ENCODE measurements at places on chromosomes 2 and 18.

- no peak for DNase-seq
Observed at GRCh38 chr2:224022486-224022885, 16.6 kb downstream of the SERPINE2 start.

- no peak for DNase-seq
Observed at GRCh38 chr18:54561706-54562267, 29.3 kb upstream of the DYNAP start.

DNA sequence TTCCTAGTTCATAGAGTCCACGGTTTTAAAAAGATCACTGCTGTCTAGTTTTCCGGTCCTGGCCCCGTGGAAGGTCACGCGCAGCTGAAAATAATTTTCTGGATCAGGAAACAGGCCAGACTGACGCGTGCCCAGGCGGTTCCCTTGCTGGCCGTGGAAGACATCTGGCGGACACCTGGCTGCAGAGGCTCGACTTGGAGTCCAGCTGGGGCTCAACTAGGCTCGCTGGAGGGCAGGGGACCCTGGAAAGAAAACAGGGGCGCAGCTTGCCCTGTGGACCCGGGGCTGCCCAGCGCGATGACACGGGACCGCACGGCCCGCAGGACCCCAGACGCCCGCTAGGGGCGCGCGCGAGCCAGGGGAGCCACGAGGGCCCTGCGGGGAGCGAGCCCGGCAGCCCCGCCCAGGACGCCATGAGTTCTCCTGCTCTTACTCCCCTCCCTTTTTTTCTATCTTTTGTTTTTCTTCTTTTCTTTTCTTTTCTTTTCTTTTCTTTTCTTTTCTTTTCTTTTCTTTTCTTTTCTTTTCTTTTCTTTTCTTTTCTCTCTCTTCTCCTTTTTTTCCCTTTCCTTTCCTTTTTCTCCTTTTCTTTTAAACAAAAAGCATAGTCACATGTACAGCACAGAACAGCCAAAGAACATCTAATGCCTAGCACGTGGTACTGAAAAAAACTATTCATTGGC is 43.2 kb upstream of the UBE2F start:
- peak; percentile 46 for DNase-seq

- DNase-seq: no peak
Observed at GRCh38 chr2:196927376-196928225, 1.1 kb upstream of the PGAP1 start.

DNA sequence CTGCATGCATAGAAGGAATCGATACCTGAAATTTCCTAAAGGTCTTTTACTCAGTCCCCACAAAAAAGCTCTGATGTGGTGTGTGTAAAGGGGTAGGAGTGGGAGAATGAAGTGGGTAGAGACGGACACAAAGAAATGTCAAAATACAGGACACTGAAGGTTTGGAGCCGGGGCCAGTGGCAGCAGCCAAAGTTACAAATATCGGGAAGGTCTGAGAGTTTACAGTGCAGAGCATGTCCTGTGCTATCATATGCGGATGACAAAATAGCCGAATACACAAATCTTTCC is 89.9 kb upstream of the STON1 start:
- no peak for DNase-seq

- no peak for DNase-seq
Observed at GRCh38 chr2:187250137-187250536, 197.9 kb downstream of the CALCRL start.

DNA sequence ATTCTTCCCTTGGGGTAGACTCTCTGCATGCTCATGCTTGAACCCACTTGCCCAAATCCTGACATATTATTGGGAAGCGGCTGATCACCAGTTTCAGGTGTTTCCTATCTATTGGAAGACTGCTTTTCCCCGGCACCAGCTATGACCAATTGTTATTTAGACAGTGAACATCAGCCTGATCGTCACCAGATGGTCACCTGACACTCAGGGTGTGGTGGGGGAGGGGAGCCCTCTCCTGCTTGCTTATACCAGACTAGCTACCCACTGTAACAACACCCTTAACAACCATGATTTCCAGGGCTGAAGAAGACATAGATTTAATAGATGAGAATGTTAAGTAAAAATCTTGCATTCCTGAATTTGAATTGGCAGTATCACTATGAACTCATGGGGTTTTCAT is 44.3 kb downstream of the RBM43 start:
- DNase-seq: no peak

- no peak for DNase-seq
Observed at GRCh38 chr18:3799515-3799914, 349.5 kb downstream of the TGIF1 start.

DNA sequence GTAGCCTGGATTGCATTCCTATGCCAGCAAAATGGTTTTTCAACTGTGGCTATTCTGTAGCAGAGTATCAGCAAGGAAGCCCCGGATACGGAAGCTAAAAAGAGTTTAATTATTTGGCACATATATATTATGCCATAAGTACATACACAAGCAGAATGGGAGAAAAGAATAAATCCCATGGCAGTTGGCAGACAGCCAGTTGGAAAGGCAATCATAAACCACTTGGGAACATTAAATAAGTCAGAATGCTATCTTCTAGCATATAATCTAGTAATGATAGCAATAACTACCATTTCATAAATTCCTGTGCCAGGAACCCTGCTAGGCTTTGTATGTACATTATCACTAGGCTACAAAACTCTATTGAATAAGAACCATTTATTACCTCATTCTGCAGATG is 26.0 kb downstream of the GALNT5 start:
- DNase-seq: no peak

GRCh38 chr2:196968516-196968915 is 42.0 kb upstream of the PGAP1 start:
- DNase-seq: no peak

DNA sequence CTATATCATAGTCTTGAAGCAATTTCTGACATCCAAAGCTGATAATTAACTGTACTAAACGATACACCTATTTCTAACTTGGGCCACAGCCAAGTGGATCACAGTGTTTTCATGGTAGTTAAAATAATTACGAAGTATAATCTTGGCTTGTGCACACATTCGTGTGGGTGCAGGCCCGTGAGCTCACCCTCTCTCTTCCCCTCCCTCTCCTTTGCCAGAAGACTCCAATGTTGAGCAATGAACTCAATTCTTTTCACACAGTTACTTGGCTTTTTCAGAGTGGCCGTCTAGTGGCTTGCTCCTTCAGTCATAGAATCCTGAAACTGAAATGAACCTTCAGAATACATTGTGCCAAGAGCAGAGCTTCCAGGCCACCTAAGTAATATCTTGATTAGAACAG is 178.7 kb downstream of the NCKAP5 start:
- DNase-seq: no peak

- no peak for DNase-seq
Observed at GRCh38 chr2:225004597-225004996, 37.7 kb downstream of the DOCK10 start.

DNA sequence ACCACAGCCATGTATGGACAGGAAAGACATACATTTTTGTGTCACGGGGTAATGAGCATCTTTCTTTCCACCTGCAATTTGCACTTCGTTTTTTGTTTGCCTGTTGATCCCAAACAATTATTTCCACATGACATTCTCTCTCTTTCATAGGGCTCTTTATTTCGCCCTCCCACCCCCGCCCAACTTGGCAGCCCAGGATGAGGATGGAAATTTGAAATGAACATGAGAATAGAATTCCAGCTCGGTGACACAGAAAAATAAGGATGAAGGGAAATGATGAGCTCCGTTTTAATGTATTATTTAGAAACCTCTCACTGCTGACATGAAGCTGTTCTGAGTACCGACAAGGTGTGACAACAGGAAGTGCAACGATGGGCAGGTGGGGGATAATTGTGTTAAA is 443.3 kb downstream of the SOCS6 start:
- DNase-seq: no peak

- DNase-seq: no peak
Observed at GRCh38 chr18:50788284-50788683, 31.5 kb downstream of the MRO start.

DNA sequence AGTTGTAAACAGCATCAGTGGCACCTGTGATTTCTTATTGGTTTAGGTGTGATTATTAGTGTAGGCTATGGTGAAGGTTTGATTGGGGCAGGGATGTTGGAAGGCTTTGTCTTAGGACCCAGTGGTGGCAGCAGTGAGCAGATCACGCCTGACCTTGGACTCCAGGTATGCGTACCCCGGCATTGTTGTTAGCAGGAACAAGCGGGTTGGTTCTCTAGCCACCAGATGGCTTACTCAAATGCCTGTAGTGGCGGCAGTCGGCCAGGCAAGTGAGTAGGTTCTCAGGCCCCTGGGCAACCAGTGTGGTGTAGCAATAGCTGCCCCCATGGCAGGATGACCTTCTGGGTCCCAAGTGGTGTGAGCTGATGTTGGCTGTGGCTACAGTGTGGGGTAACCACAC is 558.3 kb downstream of the KCNJ3 start:
- DNase-seq: no peak

- no peak for DNase-seq
Observed at GRCh38 chr2:232013701-232014353, 52.3 kb downstream of the DIS3L2 start.

- DNase-seq: no peak
Observed at GRCh38 chr2:58137221-58137620, 90.6 kb downstream of the VRK2 start.

GRCh38 chr2:191645434-191646162 is 32.3 kb upstream of the NABP1 start:
- no peak for DNase-seq

GRCh38 chr2:99881901-99882591 is 260.3 kb downstream of the AFF3 start:
- no peak for DNase-seq

- no peak for DNase-seq
Observed at GRCh38 chr2:241984271-241984655, 114.7 kb downstream of the RTP5 start.

GRCh38 chr2:237691029-237691907 is 63.9 kb downstream of the LRRFIP1 start:
- no peak for DNase-seq

DNA sequence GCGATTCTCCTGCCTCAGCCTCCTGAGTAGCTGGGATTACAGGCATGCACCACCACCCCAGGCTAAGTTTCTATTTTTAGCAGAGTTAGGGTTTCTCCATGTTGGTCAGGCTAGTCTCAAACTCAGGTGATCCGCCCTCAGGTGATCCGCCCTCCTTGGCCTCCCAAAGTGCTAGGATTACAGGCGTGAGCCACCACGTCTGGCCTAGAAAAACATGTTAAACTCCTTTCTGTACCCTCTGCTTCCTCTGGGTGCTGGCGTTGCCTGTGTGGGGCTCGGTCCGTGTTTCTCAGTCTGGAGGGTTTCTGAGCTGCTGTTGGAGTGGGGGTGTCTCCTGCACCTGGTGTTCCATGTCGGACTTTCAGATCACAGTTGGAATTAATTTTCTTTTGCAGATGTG is 17.9 kb downstream of the LDLRAD4 start:
- no peak for DNase-seq

- DNase-seq: no peak
Observed at GRCh38 chr2:64913357-64913869, 75.8 kb upstream of the SLC1A4 start.

GRCh38 chr2:224405412-224405811 is 3.5 kb upstream of the FAM124B start:
- DNase-seq: no peak

Data from NCI-H2107 (cell line).